ENCODE measurements at places on chromosomes 12 and 14.

GRCh38 chr12:131113568-131114270, 160.0 kb downstream of the ADGRD1 start:
- no peak for DNase-seq

DNA sequence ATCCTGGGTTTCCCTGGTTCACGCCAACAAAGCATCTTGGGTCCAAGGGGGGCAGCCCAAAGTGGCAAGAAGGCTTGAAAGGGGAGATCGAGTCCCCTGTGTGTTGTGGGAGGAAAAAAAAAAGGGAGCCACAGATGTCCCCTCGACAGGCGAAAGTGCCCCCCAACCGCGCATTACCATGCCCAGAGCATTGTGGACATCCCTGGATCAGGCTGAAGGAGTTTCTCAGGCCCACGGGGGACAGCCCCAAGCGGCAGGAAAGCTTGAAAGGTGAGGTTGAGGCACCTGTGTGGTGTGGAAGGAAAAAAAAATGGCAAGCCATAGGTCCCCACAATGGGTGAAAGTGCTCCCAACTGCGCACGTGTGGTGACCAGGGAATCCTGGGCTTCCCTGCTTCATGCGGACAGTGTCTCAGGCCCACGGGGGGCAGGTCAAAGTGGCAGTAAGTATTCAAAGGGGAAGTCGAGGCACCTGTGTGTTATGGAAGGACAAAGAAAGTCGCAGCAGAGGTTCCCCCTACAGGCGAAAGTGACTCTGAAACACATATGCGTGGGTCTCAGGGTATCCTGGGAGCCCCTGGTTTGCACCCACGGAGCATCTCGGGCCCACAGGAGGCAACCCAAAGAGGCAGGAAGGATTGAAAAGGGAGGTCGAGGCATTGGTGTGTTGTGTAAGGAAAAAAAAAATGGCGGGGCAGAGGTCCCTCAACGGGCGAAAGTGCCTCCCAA, 580.1 kb downstream of the ALG10 start:
- DNase-seq = no peak

DNA sequence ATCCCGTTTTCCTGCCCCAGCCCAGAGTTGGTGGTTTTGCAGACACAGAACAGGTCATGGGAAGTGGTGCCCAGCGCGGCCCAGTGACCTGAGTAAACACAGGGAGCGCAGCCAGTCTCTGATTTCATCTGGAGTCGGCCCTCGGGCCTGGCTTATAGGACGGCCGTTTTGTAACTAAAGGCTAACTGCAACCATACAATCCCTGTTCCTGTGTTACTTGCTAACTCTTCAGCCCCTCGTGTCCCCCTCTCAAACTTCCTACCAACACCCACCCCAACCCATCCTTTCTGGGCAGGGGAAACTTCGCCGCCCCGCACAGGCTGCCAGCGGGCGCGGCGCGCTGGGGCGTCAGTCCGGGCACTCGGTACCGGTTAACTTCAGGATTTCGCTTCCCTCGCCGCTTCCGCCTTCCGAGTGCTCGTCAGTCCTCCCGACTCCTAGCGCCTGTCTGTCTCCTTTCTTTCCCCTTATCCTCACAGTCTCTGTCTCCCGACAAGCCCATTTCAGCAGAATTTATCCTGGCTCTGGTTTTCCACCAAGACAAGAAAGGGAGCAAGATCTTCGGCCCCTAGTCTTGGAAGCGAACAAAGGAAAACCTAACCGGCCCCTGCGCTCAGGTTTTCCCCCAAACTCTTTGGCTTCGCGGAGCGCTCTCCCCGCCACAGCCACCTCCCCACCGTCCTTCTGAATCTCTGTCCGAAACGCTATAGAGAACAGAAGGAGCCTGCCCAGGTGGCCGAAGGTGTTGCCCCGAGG, 2.0 kb downstream of the SIX1 start:
- DNase-seq = no peak

- no peak for DNase-seq
Observed at GRCh38 chr12:75724928-75725312, 213.5 kb upstream of the KRR1 start.

DNA sequence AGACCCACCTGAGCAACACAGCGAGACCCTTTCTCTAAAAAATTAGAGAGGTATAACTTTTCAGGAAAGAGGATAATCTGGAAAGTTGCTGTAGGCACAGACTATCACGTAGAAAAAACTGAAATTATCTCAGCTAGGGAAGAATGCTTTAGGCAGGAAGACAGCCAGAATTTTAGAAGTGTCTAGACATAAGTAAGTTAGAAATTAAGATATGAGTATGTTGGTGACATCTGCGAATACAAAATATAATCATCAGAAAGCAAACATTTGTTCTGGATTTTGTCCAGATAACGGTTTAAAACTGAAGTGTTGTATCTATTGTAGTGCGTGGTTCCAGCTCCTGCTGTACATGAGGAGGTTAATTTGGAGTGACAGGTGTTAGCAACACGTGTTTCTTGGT, 123.2 kb downstream of the FBXL14 start:
- DNase-seq = no peak

DNA sequence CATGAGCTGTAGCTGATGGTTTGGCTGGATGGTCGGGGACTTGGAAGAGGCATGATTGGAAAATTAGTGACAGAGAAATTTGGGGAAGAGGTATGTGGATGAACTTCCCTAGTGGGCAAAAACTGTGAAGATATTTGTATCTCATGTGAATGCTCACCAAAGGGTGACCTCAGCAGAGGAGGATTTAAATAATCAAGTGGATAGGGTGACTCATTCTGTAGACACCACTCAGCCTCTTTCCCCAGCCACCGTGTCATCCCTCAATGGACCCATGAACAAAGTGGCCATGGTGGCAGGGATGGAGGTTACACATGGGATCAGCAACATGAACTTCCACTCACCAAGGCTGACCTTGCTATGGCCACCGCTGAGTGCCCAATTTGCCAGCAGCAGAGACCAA, 60.8 kb upstream of the KRAS start:
- no peak for DNase-seq

DNA sequence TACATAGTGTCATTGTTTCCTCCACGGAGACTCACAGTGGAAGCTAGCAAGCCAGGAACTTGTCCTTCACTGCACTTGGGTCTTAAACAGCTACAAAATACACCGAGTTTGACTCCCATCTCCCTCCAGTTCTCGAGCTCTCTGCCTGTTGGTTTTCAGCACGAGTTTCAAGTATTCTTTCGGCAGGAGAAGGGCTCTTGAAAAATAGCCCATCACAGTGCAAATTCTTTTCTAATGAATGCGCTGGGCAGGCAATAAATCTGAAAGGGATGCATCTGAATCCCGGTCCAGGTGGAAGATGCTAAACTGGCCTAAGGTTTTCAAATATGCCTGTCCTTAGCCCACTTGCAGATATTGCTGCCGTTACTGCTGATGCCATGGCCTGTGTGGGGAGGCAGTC, 173.9 kb downstream of the CACNA1C start:
- DNase-seq = no peak

DNA sequence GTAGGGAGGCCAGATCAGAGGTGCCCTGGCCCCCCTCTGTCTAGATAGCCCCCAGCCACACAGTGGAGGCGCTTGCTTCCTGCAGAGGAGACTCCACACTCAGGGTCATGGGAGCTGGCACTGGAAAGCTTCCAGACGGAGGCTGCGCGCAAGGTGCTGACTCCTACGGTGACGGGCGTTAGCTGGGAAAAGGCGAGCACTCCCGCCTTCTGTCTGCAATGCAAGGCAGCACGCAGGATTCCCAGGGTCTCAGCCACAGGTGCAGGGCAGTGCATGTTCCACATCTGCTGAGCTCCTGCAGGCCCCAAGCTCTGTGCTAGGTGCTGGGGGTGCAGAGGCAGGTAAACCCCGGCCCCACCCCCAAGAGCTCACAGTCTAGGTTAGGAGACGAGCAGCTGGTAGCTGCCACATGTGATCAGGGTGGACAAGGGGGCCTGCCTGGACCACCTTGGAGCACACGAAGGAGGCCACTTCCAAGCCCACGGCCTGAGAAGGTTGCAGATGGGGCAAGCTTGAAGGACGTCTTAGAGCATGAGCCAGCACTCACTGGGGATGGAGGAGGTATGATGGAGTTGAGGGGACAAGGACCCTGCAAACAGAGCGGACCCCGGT, 310.9 kb upstream of the DIO3 start:
- no peak for DNase-seq

- no peak for DNase-seq
Observed at GRCh38 chr14:89243741-89244140, 173.3 kb downstream of the FOXN3 start.

DNA sequence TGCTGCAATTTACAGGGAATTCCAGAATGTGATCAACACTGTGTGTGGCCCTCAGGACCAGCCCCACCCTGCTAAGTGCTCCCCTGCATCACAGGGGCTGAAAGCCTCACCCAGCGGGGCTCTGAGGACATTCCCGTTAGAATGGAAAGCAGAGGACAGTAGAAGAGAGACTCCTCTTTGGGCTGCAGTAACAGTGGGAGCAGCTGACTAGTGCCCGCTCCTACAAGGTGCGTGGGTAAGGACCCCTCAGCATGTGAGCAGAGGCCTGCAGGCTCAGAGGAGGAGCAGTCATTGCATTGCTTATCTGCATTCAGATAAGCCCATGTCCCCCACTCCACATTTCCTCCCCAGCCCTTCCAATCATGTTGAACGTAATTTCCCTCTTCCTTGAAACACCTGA, 120.1 kb downstream of the ITPR2 start:
- no peak for DNase-seq

GRCh38 chr12:48105321-48105866, 485 bp downstream of the SENP1 start:
- peak; percentile 31 for DNase-seq

DNA sequence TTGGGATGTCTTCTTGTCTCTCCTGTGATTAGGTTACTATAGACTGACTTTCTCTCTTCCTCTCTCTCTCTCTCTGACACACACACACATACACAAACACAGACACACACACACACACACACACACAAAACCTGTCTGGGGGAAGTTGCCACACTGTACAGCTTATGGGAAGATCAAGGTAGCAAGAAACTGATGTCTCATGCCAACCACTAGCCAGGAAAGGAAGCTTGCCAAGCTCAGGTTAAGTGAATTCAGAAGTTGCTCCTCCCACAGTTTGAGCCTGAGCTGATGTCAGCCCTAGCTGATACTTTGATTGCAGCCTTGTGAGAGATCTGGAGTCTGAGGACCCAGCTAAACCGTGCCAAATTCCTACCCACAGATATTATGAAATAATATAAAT, 67.1 kb downstream of the PPFIA2 start:
- no peak for DNase-seq

DNA sequence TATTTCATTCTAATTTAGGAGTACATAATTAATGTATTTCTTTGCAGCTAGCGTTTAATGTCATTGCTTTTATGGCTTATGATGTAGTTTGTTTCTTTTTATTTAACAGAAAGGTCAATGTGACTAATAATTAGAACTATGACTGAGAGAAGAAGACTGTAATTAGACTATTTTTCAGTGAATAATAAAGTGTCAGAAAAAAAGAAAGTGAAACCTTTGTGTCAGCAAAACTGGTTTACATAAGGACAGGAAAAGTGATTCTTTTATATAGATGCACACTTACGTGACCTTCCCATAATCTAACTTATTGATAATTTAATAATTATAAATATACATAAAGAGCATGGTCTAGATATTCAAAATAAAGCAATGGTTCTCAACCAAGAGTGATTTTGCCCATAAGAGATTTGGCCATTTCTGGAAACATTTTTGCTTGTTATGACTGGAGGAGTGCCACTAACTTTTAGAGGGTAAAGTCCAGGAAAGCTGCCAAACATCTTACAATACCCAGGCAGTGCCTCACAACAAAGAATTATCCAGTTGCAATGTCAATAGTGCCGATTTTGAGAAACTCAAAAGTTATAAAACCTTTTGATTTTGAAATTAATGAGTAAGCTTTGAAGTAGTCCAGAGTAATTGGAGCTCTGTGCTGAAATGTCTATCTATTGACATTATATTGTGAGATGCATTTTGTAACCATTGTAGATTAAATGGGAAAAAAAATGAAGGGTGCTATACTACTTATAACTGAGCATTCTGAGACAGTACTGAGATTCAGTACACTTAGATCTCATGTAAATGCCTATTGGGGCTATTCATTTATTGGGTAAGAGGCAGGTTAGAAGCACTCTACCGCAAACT, 227.1 kb downstream of the C12orf50 start:
- no peak for DNase-seq

DNA sequence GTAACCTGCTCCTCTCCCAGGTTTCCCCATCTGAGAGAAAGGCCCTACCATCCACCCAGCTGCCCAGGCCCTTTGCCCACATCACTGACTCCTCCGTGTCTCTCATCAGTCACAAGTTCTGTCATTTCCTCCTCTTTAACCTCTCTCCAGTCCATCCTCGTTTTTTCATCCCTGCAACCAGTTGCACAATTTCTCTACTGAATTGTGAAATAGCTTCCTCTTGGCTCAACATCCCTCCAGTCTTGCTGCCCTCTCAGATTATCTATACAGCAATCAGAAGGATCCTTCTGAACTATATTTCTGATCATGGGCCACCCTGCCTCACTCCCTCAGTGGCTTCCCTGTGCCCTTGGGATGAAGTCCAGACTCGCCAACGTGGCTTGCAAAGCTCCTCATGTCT, 6.8 kb downstream of the FAM161B start:
- no peak for DNase-seq

- DNase-seq = no peak
Observed at GRCh38 chr12:66549050-66549389, 129.9 kb downstream of the GRIP1 start.

DNA sequence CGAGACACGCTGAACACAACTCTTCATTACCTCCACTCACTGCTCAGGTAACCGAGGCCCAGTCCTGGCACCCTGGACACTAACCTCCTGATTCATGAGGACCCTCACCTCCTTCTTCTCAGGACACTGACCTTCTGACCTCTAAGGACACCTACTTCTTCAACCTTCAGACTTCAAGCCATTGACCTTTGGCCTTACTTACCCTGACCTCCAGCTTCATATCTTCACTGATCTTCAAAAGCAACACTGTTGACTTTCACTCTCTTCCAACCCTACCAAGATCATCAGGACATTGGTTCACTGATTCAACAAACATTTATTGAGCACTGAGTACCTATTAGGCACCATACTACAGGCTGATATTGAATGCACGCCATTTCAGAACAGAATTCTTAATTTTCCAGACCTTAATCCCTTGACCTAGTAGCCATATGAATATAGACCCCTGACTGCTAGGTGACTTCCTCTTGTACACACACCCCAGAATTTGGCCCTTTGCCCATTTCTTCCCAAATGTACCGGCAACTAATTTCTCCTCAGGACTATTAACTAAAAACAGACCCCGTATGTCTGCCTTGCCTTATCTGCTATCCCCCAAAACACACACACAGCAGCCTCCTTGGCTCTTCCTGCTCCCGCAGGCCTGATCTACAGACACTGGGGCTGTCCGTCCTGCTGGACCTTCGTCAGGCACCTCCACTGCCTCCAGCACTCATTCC, 5.8 kb downstream of the ARHGEF40 start:
- DNase-seq = no peak

GRCh38 chr12:53097564-53098353, at the start of gene IGFBP6:
Gene IGFBP6 (plus strand): TSS chr12:53097667. CDS start chr12:53097718, 51 bp downstream.
- DNase-seq = peak; percentile 71

- no peak for DNase-seq
Observed at GRCh38 chr14:54844479-54844878, 58.1 kb downstream of the GCH1 start.

GRCh38 chr14:52094546-52095271, 25.9 kb upstream of the NID2 start:
- no peak for DNase-seq

Measured in stimulated activated naive CD8-positive, alpha-beta T cell treated with anti-CD3 and anti-CD28 coated beads, Interleukin-15, amount 100 ng/mL, for 72 hours (primary cell).